ENCODE measurements at places on chromosomes 12 and 14.

GRCh38 chr12:78118036-78118435 lies 287.3 kb downstream of the NAV3 start:
- DNase-seq: no peak

- DNase-seq: no peak
These were observed 276.5 kb upstream of the PLEKHG7 start for GRCh38 chr12:92426332-92426731.

DNA sequence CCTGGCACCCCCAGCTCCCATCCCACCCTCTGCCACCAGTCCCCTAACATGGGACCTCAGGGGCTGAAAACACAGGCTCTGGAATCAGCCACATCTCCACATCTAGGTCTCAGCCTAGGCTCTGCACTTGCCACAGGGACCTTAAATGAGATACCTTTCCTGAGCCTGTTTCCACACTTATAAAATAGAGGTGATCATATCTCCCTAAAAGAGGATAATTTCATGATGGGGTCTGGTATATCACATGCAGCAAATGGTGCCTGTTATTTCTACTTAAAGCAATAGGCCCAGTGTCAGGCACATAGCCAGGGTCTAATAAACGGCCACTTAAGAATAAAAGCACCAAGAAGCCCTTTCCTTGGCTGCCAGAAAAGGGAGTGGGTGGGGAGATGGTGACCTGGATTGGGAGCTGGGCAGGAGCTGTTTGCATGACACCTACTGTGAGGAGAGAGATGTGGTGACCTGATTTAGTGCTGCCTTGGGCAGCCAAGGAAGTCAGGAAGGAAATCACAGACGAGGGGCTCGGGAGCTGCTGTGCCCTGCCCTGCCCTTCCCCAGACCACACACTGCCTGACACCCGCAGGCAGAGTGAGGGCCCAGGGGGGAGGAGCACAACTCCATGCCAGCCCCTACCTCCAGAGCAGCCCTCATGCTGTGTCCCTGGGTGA lies 71.2 kb downstream of the IRF2BPL start:
- peak; percentile 31 for DNase-seq

GRCh38 chr14:32104308-32104707 lies 27.2 kb downstream of the ARHGAP5 start:
- no peak for DNase-seq

Data from activated CD4-positive, alpha-beta T cell treated with anti-CD3 and anti-CD28 coated beads, Interleukin-10, Interleukin-2, amounts not matched to agents 100 ng/mL and 50 ng/mL, durations not matched to agents 16 hours and 8 hours (primary cell).